Stimulated activated CD8-positive, alpha-beta memory T cell treated with anti-CD3 and anti-CD28 coated beads, Interleukin-15, amount 100 ng/mL, for 4 hours (primary cell): ENCODE measurements at places on chromosomes 16 and 17.

GRCh38 chr17:81453076-81453475 lies 57.8 kb downstream of the BAHCC1 start:
- DNase-seq: no peak

DNA sequence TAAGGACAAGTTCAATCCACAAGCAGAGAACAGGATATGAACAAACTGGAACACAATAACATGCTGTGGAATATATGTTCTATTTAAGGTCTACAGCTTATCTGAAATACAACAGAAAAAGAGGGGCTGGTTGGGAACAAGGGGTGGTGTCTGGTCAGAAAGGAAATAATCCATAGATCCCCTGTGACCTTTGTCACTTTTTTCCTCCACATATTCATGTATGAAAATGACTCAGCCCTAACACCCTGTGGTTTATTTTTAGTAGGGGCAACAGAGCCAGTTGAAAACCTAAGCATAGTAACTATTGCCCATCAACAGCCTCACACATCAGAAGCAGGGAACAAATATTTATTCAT lies 12.3 kb upstream of the SPAG9 start:
- no peak for DNase-seq

DNA sequence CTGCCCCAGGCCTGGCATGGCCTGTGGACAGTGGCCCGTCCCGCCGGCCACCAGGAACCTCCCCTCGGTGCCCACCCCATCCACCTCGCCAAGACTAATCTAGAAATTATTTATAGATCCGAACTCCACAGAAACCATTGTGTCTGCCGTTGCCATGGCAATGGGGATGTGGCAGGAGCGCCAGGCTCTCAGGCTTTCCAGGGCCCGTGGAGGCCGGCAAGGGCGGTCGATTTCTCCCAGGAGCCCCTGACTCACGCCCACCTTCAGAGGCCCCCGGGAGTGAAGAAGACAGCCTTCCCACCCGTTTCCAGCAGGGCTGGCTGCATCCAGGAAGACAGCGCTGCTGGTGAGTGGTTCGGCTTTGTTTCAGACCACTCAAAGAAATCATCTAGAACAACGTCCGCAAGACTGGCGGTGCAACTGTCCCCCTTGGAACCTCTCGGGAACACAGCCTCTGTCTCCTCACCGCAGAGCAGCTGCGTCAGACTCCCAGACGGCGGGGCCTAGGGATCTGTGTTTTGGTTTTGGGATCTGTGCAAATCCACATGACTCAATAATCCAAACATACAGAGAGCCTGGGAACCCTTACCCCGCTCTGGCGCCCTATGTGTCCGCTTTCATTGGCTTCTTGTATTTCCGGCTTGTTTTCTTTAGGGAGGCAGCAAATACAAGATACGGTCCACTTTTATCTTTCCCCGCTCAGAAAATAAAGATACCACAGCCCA lies 48.5 kb upstream of the ZCCHC14 start:
- no peak for DNase-seq

DNA sequence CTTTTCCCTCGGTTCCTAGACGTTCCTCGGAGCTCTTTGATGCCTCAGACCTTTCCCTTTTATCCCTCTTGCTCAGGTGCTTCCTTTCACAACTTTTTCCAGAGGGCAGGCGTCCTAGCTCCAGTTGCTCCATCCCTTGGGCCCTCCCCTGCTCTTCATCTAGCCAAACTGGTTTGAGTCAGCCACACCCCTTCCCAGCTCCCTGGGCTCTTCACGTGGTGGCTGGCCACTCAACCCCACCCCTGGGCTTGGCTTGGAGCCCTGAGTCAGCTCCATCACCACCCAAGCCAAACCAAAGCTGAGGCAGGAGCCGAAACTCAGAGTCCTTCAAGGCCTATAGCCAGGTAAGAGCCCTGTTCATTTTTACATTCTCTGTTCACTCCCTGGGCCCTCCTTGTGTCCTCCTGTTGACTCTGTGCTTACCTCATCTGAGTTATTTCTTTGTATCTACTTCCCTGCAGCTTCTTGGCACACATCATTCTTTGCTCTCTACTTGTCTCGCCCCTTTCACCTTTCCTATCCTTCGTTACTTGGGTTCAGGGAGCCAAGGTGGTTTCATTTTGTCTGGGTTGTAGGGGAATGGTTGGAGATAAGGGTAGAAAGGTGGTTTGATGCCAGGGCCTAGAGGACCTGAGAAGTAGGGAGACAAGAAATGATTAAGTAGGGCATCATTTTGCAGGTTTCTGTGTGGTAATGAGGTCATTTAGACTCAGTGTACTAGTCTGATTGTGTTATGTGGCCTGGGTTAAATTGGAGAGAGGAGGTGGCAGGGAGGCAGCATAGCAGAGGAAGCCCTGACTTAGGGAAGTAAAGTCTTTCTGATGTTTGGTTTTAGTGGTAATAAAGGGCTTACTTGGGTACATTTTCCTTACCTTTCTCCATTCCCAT lies 7.6 kb upstream of the PHKG2 start:
- no peak for DNase-seq

- DNase-seq: no peak
Measured at GRCh38 chr17:67290244-67290643, 45.2 kb upstream of the HELZ start.

GRCh38 chr16:89365044-89365467 lies 125.3 kb downstream of the ANKRD11 start:
- no peak for DNase-seq

DNA sequence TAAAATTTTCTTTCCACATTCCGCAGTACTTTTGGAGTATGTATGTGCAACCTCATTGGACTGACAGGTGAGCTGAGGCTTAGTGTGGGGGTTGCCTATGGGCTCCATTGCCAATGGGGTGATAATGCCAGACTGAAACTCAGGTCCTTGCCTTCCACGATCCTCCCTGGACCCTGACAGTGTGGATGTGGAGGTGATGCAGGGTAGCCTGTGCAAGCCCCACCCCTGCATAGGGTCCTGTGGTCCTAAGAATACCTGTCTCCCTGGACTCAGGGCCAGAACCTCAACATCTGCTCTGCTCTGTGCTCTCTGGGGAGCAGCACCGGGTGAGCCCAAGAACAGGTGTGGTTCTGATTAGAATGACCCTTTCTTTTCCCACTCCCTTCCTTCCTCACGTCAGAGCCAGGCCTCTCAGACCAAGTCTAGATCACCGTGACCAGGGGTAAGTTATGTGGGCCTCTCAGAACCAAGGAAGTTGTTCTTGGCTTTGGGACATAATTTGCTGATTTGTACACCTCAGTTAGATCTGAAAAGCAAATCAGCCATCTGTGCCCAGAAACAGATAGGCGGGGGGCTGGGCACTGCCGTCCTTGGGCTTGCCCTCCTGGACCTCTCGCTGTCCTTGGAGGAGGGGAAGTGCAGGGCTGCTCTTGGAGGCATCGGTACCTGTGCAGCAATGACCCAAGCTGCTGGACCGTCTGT lies 8.4 kb upstream of the TNS4 start:
- no peak for DNase-seq

DNA sequence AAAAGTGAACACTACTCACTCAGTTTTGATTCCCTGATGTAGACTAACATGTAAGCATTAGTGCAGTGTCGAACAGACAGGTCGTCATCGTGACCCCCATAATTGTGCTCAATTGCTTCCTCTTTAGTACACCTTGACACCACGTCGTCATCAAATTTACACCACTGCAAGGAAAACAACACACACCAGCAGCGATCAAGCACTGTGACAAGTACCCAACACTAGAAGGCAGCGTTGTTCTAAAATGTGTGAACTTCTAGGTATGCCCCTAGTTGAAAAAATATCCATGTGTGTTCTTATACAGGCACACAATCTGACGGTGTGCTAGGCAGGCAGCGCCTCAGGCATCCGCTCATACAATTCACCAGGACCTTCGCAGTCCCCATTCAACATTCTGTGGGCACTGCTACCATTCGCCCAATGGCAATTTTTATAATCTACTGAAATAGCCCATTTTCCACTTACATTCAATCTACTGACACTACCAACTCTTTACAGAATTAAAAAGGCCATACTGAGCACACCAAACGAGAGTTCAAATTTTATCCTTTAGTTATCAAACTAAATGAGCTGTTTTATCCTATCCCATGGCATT lies 23.1 kb downstream of the LITAFD start:
- no peak for DNase-seq

- no peak for DNase-seq
Measured at GRCh38 chr16:49193596-49193995, 88.0 kb downstream of the CBLN1 start.

DNA sequence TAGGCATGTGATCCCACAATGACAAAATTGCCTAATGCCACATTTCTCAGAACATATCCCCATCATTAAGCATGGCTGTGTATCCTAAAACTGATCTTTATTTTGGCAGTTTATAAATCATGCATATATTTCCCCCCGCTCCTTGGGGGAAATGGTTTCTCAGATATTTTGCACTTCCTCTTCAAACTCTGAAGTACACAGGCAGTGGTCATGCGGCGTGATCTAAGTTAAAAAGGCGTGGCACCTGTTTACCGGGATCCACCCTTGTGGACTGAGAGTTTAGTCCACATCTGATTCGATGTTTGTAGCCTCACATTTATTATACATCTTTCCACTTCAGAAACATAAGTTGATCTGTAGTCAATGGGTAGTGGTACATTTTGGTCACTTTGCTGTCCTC lies 51.4 kb downstream of the USP10 start:
- DNase-seq: no peak
